ENCODE measurements at places on chromosomes 4 and X.

- DNase-seq, result no peak
These were observed 19.6 kb downstream of the COX7B2 start for GRCh38 chr4:46889410-46889809.

DNA sequence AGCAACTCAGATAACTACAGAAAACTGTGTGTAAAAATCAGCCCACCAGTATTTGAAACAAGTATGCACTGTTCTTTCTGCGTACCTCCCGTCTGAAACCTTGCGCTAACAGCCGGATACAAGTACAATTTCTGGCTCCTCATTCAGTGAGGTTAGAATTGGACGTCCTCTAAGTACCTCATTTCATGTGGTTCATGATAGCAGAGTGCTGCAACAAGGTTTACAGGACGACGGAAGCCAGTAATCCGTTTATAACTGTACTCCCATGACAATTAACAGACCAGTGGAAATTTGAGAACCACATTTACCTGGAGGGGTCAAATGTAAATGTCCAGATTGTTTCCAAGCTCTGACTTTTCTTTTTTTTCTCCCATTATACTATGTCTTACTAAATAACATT is 52.9 kb upstream of the TENM3 start:
- no peak for DNase-seq

GRCh38 chr4:76579596-76580375 is 144.8 kb downstream of the SHROOM3 start:
- no peak for DNase-seq

DNA sequence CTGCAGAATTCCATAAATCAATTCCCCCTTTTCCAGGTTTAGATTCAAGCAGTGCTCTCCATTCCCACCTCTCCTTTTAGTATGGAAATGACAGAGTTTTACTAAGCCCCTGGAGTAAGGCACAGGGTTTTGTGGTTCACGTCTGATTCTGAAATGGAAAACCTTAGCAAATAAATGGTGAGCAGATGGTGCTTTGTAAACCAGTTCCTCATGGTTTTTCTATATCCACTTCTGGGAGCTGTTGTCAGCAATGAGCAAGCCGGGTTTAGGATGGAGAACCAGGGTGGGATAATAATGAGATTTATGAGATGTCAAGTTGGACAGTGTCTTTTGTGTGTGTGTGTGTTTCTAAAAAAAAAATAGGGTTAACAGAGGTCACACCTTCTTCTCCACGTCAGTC is 113.8 kb upstream of the RBPJ start:
- DNase-seq, result no peak

DNA sequence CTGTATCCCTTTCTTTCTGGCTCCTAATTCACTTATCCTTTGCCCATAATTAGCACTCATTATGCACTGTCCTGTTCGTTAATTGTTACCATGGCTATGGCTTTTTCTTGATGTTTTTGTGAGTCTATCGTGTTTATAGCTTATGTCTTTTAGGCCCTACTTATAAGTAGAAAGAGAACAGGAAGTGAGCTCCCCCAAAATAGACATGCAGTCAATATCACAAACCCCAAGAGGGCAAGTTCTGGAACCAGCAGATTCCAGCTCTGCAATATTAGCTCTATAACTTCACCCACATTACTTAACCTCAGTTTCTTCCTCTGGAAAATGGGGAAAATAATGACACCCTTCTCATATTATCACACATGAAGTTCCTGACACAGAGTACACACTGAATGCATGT is 7.4 kb upstream of the HS3ST1 start:
- no peak for DNase-seq

GRCh38 chr4:169398316-169398715 is 127.6 kb upstream of the SH3RF1 start:
- DNase-seq, result no peak

DNA sequence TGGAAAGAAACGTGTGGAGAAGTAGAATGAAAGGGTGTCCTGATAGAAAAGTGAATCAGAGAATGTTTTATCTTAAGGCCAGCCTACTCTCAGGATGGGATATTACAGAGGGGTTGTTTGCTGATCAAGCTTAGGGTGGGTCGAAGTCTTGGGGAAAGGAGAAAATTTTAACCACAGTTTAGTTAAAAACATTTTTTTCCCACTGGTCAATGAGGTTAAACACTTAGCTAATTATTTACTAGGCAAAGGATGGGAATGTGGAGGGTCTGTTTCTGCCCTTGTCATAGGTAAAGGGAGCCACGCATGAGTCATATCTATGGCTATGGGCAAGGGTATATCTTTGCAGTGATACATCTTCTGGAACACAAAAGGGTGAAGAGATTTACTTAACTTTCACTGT is 16.1 kb upstream of the SULT1E1 start:
- no peak for DNase-seq

GRCh38 chrX:73965833-73966232 is 338.1 kb upstream of the ZCCHC13 start:
- no peak for DNase-seq

- no peak for DNase-seq
These were observed 31.1 kb downstream of the TAPT1 start for GRCh38 chr4:16195209-16195608.

- DNase-seq, result no peak
These were observed 236.9 kb downstream of the DCTD start for GRCh38 chr4:182680234-182680653.

DNA sequence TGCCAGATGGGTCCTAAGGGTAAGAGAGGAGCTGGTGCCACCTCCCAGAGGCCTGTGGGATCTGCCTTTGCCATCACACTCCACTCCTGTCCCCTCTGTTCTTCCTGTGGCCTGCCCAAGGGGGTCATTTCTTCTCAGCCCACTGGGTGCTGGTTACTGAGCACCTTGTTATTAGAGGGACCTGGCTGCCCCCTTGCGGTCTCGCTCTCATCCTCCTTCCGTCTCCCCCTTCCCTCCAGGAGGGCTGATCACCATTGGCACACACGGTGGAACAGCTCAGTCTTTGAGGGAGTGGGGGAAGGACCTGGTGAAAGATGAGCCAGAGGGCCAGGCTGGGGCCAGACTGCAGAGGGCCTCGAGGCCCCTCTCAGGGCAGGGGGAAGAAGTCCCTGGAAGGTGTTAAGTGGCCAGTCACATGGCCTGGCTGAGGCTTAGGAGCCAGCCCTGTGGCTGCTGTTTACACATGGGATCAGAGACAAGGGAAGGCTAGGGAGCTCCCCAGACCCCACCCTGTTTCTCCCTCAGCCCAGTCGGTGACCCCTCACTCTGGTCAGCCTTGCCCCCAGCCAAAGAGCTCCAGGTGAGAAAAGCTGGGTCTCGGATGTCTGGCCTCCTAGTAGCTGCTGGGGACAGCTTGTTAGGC is 68.1 kb downstream of the MTMR1 start:
- DNase-seq, result no peak

- DNase-seq, result no peak
These were observed 173.2 kb downstream of the LDB2 start for GRCh38 chr4:16725252-16725651.

DNA sequence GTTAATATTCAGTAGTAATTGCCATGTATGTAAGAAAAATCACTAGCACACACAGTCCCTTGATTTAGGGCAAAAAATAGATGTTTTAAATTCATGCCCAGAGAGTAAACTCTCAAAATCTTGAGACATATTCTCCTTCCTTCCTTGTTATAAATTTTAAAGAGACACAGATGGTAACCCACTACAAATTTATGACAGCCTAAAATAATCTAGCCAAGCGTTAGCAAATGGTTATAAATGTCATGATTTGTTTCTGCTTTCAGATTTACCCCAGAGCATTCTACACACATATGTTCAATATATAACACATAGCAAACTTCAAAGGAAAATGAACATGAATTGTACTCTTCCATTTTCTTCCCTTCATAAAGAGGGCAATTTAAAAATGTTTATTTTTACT is 540.3 kb downstream of the TLL1 start:
- DNase-seq, result no peak

GRCh38 chr4:132299841-132300240 is 849.3 kb upstream of the PCDH10 start:
- no peak for DNase-seq

DNA sequence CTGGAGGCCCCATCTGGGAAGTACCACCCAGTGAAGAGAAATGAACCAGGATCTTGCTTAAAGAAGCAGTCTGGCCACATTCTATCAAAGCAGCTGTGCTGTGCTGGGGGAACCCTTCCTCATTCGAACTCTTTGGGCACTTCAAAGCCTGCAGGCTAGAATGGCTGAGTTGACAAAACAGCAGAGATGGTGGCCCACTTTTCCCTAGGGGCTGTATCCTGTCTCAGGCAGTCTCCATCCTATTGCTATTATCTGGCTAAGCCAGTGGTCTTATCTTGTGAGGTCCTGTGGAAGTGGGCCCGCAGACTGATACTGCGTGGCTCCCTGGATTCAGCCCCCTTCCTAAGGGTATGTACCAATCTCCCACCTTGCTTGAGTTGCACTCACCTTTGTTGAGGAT is 114.3 kb downstream of the VSIG4 start:
- no peak for DNase-seq

- no peak for DNase-seq
These were observed 149.3 kb downstream of the DMD start for GRCh38 chrX:33062041-33062440.

DNA sequence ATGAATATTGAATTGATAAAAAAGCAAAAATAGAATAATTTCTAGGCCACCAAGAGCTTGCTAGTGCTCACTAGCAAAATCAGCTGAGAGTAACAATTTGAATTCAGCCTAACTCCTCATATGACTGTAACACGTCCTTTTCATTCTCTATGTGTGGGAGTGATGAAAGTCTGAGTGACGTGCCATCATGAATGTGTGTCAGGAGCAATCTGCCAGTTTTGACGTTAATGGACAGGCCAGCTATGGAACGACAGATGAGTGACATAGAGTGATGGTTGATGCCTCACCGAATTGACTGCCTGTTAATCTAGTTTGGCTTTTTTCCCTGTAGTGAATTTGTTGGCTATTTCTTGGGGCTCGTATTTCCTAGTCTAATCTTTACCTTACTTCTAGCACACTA is 200.7 kb downstream of the TLL1 start:
- DNase-seq, result no peak

- DNase-seq, result peak; percentile 49
These were observed 46.5 kb downstream of the HADH start for GRCh38 chr4:108036213-108036612.

DNA sequence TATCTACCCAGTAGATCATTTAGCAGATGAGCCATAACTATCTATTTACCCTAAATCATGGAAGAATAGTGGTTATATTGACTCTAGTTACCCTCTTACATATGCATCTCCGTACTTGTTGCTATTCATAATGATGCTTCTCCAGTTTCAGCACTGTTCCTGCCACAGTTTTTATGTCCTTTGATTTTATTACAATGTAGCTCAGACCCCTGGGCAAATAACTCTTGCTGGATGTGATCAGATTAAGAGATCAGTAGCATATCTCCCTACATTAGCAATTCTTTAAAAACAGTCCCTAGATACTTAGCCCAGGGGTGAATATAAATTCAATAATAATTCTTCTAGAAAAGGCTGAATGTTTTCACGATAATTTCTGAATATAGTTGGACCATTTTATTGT is 696.5 kb downstream of the ADGRL3 start:
- no peak for DNase-seq

- DNase-seq, result no peak
These were observed 5.6 kb downstream of the SH3TC1 start for GRCh38 chr4:8204576-8205227.

- DNase-seq, result no peak
These were observed 50.6 kb downstream of the SLIT2 start for GRCh38 chr4:20302336-20302735.

DNA sequence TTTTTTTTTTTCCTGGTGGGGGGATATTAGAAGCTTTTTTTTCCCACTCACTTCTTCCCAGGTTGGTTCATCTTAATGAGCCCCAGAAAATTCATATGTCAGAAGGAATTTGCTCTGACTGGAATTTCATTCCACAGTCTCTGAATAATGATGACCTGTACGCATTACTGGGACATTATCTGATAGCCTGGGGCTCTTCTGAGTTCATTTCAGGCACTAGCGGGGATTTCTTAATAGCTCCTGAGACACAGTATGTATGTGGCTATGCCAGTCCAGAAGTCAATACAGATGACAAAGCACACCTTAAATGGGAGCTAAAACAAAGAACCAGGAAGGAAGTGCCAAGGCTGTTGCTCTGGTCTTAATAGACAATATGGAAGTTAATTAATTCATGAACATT is 295.2 kb upstream of the IGFBP7 start:
- no peak for DNase-seq

DNA sequence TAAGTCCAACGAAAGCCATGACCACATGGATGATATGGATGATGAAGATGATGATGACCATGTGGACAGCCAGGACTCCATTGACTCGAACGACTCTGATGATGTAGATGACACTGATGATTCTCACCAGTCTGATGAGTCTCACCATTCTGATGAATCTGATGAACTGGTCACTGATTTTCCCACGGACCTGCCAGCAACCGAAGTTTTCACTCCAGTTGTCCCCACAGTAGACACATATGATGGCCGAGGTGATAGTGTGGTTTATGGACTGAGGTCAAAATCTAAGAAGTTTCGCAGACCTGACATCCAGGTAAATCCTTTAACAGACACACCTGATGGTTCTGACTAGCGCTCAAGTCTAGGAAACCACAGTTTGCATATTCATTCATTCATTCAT is 6.0 kb downstream of the SPP1 start:
- no peak for DNase-seq

GRCh38 chrX:39008549-39008948 is 207.3 kb downstream of the MID1IP1 start:
- no peak for DNase-seq

GRCh38 chr4:818106-818921 is 7.6 kb downstream of the CPLX1 start:
- no peak for DNase-seq

GRCh38 chr4:8351931-8352367 is 82.4 kb downstream of the HTRA3 start:
- no peak for DNase-seq

- DNase-seq, result no peak
These were observed 258.4 kb downstream of the DHRSX start for GRCh38 chrX:2242326-2242725.

- DNase-seq, result no peak
These were observed 92.9 kb downstream of the ATP10D start for GRCh38 chr4:47577779-47578553.

DNA sequence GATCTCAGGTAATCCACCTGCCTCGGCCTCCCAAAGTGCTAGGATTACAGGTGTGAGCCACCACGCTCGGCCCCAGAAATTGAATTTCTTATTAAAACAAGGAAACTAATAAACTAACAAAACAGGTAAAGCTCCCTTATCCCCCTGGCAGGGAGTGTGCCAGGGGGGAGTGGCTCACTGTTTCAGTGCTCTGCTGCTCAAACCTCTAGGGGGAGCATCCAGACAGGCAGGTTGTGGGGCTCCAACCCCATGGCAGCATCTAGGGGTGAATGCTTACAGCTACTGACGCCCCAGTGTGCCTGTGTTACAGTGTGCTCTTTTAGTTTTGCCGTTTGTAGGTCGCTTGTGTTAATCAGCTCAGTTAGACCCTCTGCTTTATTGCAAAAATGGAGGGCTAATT is 605.0 kb downstream of the GABRG1 start:
- DNase-seq, result no peak

GRCh38 chrX:154411981-154412340 is 622 bp downstream of the TAFAZZIN start:
- DNase-seq, result peak; percentile 63
